Left lobe of liver (tissue), 2 donors: ENCODE measurements at places on chromosomes 11 and 22. TPM values are rescaled to one million over a fixed set of nuclear protein-coding genes. Genes with fewer than 3 reads are reported as not detected.

The PANX1 gene
- total RNA-seq = 9.7 TPM

The STX3 gene
- 3.8 TPM for total RNA-seq

The KCNJ11 gene
- total RNA-seq = 4.0 TPM

The IL17REL gene
- not detected for total RNA-seq

The TRPM5 gene
- total RNA-seq = not detected

The ZW10 gene
- 6.3 TPM for total RNA-seq

The PRPF19 gene
- total RNA-seq = 44.9 TPM

The PRR5L gene
- total RNA-seq = 2.1 TPM

The SCN4B gene
- total RNA-seq = 0.20 TPM

The RASL10A gene
- total RNA-seq = 1.0 TPM

The CHCHD10 gene
- total RNA-seq = 320 TPM

The KCNQ1 gene
- 2.1 TPM for total RNA-seq

The OR4D5 gene
- not detected for total RNA-seq

The TNNI2 gene
- total RNA-seq = not detected
